ENCODE measurements at places on chromosomes 13 and 19.

DNA sequence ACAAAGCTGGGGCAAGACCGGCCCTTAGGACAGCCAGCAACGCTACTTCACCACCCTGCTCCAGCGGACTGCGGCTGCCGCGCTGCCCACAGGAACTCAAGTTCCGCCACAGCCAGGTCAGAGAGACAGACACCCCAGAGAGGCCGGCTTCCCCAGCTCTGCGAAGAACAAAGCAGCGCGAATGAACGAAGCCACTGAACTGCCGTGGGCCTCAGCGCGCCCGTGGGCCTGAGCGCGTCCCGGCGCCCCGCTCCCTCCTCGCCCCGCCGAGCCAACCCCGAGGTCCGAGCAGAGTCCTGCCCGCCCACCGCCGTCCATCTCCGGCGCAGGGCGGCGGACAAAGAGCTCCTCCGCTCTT lies 158.4 kb downstream of the RNF17 start:
- peak; percentile 49 for DNase-seq

DNA sequence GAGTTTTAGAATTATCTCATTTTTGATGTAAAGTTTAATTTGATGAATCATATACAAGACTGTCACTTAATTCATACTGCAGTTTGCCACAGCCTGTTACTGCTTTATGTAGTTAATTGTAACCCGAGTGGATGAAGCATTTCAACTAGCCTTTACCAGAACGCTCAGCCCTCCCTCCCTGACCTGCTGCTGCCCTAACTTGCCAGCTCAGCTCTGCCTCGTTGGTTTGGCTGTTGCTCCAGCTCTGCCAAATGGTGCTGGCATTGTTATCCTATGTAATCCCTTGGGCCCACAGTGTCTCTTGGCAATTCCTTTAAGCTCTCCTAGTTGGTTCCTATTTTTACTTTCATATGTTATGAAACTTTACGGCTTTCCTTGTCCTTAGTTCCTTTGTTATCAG lies 113.3 kb downstream of the LMO7 start:
- DNase-seq, result peak; percentile 24

DNA sequence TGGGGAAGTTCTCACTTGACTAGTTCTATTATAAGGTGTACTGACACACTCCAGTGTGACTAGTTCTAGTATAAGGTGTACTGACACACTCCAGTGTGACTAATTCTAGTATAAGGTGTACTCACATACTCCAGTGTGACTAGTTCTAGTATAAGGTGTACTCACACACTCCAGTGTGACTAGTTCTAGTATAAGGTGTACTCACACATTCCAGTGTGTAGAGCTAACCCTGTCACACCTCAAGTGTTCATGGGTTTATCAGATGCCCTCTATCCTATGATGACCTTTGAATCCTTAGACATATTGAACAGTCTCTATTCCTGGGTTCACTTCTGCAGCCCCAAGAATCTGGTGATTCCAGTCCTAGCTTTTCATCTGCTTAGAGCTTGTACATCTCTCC lies 54.6 kb upstream of the MYO16 start:
- DNase-seq, result no peak

- DNase-seq, result no peak
These were observed 307.7 kb downstream of the PCDH20 start for GRCh38 chr13:61107989-61108388.

DNA sequence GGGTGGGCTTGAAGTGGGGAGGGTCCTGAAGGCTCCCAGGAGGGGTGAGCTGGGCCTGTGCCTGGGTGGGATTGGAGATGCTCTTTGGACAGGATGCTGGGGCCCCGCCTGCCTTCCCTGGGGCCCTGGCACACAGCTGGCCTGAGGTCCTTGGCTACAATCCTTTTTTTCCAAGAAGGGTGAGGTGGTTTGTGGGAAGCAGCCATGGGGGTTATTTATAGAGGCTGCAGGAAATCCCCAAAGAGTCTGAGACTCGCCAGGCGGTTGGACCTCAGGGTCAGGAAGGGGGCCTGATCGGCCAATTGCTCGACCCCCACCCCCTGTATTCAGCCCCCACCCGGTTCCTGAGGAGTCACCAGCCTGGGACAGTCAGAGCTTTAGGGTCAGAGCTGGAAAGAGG lies 10.0 kb downstream of the GTPBP3 start:
- DNase-seq, result no peak

GRCh38 chr13:101149735-101150384 lies 266.4 kb downstream of the NALCN start:
- DNase-seq, result peak; percentile 40

- DNase-seq, result no peak
These were observed 24.4 kb upstream of the CSNK1A1L start for GRCh38 chr13:37129866-37130265.

GRCh38 chr13:30785191-30785850 lies 50.0 kb downstream of the ALOX5AP start:
- no peak for DNase-seq

- no peak for DNase-seq
These were observed 463 bp downstream of the PCSK4 start for GRCh38 chr19:1489463-1490310.

- peak; percentile 43 for DNase-seq
These were observed 452 bp downstream of the PIAS4 start for GRCh38 chr19:4007836-4008539.

DNA sequence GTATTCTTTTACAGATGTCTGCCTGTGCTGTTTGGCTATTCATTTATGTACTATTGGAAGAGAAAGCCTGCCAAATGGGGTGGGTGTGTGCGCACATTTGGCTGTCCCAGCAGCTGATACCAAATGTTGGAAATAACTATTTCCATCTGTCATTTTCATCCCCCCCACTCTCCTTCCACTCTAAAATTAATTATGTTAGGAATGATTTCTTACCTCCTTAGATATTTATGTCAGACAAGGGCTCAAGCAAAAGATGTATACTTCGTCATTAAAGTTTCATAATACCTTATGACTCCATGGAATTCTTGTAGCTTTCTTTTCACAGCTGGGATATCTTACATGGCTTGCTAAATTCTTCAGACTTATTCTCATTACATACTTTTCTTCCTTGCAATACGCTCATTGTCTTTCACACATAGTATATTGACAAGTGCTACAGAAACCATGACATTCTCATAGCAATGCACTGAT lies 18.6 kb downstream of the ITM2B start:
- no peak for DNase-seq

DNA sequence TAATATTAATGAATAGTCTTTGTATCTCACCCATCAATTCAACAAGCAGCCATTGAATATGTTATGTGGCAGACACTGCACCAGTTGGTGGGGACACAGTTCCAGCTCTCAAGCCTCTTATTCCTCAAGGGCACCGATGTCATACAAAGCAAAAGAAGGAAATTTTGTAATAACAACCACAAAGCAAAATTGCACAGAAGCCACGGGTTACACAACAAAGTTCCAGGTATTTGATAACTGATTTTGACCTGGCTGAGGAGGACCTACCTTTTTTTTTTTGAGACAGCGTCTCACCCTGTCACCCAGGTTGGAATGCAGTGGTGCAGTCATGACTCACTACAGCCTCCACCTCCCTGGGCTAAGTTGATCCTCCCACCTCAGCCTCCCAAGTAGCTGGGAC lies 266.7 kb downstream of the FOXO1 start:
- DNase-seq, result no peak

GRCh38 chr13:39306639-39307589 lies 268.7 kb downstream of the NHLRC3 start:
- no peak for DNase-seq

GRCh38 chr13:69418319-69418718 lies 689.3 kb upstream of the ATXN8OS start:
- no peak for DNase-seq
